CD4-positive, alpha-beta memory T cell (primary cell): ENCODE measurements at places on chromosomes 2 and 18. TPM values are rescaled to one million over a fixed set of nuclear protein-coding genes. Genes with fewer than 3 reads are reported as not detected.
A peak's percentile ranks its signal among the peaks of the same experiment; 100 is the strongest.

GRCh38 chr2:184860744-184861143 lies 262.4 kb downstream of the ZNF804A start:
- no peak overlapping the region for H3K4me3 ChIP-seq
- H3K27ac ChIP-seq: no peak overlapping the region
- H3K4me1 ChIP-seq: no peaks in the 10 kb centered on the region

The RBM44 gene
- 1.1 TPM for total RNA-seq

GRCh38 chr2:197954328-197954727 lies 149.9 kb downstream of the PLCL1 start:
- H3K36me3 ChIP-seq: no peaks in the 10 kb centered on the region
- no peak overlapping the region for H3K27ac ChIP-seq
- no peaks in the 10 kb centered on the region for H3K27me3 ChIP-seq
- peaks cover 21% of the 10 kb centered on the region for H3K4me1 ChIP-seq
- no peak overlapping the region for H3K4me3 ChIP-seq
- peak; percentile 70 for DNase-seq

The AMER3 gene
- not detected for total RNA-seq

DNA sequence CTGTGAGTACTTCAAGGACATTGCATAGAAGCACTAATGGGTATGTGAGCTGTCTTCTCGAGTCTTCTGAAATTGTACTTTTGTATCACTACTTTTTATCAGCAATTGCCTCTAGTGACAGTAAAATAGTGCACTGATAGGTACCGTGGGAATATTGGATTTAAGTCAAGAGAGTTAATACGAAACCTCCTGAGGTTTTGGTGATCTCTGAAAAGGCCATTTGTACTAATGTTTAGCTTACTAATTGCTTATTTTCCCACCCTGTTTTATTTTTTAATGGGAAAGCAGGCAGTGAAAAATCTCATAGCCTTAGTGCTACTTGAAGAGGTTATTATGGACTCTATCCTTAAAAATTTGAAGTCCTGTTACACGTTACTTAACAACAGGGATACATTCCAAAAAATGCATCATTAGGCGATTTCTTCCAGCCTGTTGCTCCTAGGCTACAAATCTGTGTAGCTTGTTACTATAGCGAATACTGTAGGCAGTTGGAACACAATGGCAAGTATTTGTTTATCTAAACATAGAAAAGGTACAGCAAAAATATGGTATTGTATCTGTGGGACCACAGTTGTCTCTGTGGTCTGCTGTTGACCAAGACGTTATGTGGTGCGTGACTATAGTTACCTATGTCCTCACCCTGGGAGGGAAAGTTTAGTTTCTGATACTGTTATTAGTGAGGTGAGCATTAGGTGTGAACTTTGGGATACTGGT lies 65.9 kb downstream of the CAB39 start:
- no peak overlapping the region for H3K4me3 ChIP-seq
- H3K36me3 ChIP-seq: peaks cover 4% of the 10 kb centered on the region
- no peaks in the 10 kb centered on the region for H3K27me3 ChIP-seq
- no peak for DNase-seq
- no peak overlapping the region for H3K27ac ChIP-seq

The ACSL3 gene
- 24.8 TPM for total RNA-seq

GRCh38 chr2:191869178-191869577 lies 22.3 kb upstream of the CAVIN2 start:
- no peak overlapping the region for H3K4me3 ChIP-seq
- H3K27ac ChIP-seq: no peak overlapping the region
- no peaks in the 10 kb centered on the region for H3K27me3 ChIP-seq

- H3K27ac ChIP-seq: no peak overlapping the region
- H3K4me1 ChIP-seq: peaks cover 29% of the 10 kb centered on the region
- peaks cover 76% of the 10 kb centered on the region for H3K27me3 ChIP-seq
- no peaks in the 10 kb centered on the region for H3K36me3 ChIP-seq
- no peak overlapping the region for H3K4me3 ChIP-seq
- DNase-seq: no peak
These were observed 2.5 kb downstream of the PAX3 start for GRCh38 chr2:222296311-222296741.

The DAPL1 gene
- not detected for total RNA-seq

DNA sequence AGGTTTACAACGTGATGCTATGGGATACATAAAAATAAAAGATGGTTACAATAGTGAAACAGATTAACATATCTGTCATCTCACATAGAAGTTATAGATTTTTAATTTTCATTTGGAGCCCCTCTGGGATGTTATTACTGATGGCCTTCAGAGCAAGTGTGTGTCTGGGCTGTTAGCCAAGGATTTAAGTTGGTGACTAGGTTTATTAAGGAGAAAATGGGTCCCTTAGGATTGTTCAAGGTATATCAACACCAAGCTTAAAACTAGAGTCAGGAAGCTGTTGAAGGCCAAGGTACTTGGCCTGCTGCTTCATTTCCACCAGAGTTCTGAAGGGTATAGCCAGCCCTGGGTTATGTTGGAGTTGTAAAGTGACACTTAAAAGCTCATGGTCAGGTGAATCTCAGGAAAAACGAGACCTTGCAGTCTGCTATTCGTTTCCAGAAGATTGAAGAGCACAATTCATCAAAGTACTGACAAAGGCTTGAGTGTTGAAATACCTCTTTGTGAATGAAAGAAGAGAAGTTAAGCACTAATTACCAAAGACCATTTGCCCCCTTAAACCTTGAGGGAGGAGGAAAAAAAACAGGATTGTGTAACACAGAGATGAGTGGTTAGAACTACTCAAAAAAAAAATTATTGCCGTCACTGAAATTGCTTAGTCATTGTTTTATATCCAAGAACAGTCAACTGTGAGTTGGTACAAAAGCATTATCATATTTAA lies 48.4 kb downstream of the MAP2 start:
- no peaks in the 10 kb centered on the region for H3K27me3 ChIP-seq
- DNase-seq: no peak
- no peak overlapping the region for H3K27ac ChIP-seq
- H3K4me3 ChIP-seq: no peak overlapping the region
- H3K4me1 ChIP-seq: no peaks in the 10 kb centered on the region
- H3K36me3 ChIP-seq: no peaks in the 10 kb centered on the region

- no peak overlapping the region for H3K27ac ChIP-seq
- H3K4me3 ChIP-seq: no peak overlapping the region
- no peaks in the 10 kb centered on the region for H3K27me3 ChIP-seq
- DNase-seq: no peak
- no peaks in the 10 kb centered on the region for H3K36me3 ChIP-seq
These were observed 522.6 kb upstream of the SALL3 start for GRCh38 chr18:78457011-78457410.

The FOXI3 gene
- not detected for total RNA-seq

- H3K27me3 ChIP-seq: no peaks in the 10 kb centered on the region
- H3K36me3 ChIP-seq: no peaks in the 10 kb centered on the region
- no peak for DNase-seq
- no peak overlapping the region for H3K27ac ChIP-seq
- H3K4me3 ChIP-seq: no peak overlapping the region
- no peaks in the 10 kb centered on the region for H3K4me1 ChIP-seq
These were observed 17.1 kb upstream of the IL1R2 start for GRCh38 chr2:101974663-101975062.

DNA sequence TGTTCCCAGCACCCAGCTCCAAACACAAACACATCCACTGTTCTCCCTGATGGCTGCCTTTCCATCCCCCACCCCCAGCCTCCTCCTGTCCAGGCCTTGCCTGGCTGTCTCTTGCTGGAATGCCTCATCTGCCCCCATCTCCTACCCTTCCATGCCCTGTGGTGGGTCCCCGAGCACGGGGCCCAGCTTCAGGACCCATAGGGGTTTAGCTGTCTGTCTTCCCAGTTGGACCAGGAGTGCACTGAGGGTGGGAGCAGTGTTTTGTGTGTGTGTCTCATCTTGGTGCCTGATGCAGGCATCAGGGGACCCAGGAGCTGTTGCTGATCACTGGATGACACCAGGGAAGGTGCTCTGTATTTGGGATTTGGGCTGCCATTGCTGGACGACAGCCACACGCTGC lies 34.5 kb downstream of the GLI2 start:
- H3K4me1 ChIP-seq: no peaks in the 10 kb centered on the region
- H3K27me3 ChIP-seq: no peaks in the 10 kb centered on the region
- H3K4me3 ChIP-seq: no peak overlapping the region
- DNase-seq: no peak

GRCh38 chr2:43824951-43825493 lies 13.6 kb downstream of the ABCG5 start:
- no peak for DNase-seq
- H3K4me3 ChIP-seq: no peak overlapping the region
- no peaks in the 10 kb centered on the region for H3K27me3 ChIP-seq
- H3K27ac ChIP-seq: no peak overlapping the region
- H3K36me3 ChIP-seq: no peaks in the 10 kb centered on the region

The TMEFF2 gene
- total RNA-seq: not detected

DNA sequence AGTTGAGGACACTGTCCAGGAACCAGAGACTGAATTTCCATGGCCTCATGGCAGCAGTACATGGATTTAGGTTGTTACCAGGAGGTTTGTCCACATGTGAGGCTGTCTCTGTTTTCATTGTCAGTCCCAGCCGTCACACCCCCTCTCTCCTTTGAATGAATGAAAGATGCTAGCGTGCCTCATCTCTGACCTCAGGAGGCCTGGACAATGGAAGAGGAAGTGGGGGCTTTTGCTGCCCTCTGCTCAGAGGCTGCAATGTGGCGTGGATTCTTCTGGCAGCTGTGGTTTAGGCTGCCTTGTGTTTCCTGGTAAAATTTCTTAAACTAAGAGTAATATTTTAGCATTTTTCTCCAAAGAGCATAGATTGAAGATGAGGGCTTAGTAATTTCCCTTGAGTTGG lies 47.5 kb downstream of the RAB31 start:
- no peaks in the 10 kb centered on the region for H3K4me1 ChIP-seq
- H3K36me3 ChIP-seq: no peaks in the 10 kb centered on the region
- no peak for DNase-seq
- H3K27me3 ChIP-seq: no peaks in the 10 kb centered on the region
- H3K4me3 ChIP-seq: no peak overlapping the region
